Mucosa of descending colon (tissue), 3 donors: ENCODE measurements at places on chromosomes 2 and 18. TPM values are rescaled to one million over a fixed set of nuclear protein-coding genes. Genes with fewer than 3 reads are reported as not detected.
A peak's percentile ranks its signal among the peaks of the same experiment; 100 is the strongest.

DNA sequence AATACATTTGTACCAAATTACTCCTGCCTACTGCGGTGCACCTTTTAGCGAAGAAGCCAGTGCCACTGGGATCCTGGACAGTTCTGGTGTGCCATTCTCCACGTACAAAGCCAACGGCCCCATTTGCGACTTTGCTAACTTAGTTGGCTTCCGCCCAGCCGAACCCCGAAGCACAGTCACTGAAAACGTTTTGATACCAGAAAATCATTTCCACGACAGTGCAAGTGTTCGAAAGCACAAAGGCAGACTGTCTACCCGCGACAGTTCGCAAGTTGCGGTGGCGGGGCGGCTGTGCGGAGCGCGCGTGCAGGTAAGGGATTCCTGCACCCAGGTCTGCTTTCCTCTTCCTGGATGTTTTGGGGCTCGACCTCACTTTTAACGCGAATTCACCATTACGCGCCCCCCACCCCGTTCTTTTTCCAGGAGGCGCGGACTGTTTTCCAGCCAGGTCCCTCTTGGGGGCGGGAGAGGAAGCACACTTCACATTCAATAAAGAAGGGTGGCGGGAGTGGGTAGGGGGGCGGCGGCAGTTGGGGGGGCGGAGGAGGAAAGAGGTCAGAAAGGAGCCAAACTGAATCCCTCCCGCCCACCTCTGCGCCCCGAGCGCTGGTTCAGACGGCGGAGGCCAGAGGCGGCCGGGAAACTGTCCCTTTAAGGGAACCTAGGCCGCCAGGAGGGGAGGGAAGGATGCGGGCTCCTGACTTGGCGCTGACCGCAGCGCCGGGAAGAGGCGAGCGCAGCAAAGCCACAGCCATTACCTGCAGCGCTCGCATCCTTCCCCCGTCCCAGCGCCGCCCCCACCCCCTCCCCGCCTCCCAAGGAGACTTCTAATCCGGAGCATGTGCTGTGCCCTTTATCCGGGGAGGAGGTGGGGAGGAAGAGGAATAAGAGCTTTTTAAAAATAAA is 107.4 kb upstream of the KCTD1 start:
- peak; percentile 72 for DNase-seq

DNA sequence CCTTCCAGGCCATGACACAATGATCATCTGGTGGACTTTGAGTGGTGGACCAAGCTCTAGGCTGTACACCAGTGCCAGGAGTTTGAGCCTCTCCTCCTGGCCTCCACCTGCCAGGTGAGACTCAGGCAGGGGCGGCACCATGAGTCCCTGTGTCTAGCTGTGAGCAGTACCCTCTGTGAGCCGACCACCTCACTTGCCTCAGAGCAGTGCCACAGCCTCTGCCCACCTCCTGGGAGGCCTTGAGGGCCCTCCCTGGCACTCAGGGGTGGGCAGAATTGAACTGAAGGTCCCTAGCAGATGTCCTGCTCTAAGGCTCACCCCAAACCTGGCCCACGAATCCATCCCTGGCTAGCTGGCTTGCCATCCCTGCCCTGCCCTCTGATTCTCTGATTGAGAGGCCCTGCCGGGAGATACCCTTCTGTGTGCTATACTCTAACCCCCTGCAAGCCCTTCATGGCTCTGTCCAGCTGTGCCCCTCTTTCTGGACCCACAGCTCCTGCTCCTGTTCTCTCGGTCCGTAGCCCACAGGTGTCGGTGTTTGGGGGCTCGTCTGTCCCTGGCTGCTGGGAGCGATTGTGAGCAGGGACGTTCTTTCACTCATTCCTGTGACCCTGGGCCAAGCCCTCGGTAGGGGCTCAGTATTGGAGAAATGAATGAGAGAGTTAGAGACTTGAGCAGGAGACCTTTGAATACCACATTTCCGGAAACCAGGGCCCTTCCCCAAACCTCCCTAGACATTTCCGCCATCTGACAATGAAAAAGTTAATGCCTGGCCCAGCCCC is 70.0 kb downstream of the INHBB start:
- no peak for DNase-seq

DNA sequence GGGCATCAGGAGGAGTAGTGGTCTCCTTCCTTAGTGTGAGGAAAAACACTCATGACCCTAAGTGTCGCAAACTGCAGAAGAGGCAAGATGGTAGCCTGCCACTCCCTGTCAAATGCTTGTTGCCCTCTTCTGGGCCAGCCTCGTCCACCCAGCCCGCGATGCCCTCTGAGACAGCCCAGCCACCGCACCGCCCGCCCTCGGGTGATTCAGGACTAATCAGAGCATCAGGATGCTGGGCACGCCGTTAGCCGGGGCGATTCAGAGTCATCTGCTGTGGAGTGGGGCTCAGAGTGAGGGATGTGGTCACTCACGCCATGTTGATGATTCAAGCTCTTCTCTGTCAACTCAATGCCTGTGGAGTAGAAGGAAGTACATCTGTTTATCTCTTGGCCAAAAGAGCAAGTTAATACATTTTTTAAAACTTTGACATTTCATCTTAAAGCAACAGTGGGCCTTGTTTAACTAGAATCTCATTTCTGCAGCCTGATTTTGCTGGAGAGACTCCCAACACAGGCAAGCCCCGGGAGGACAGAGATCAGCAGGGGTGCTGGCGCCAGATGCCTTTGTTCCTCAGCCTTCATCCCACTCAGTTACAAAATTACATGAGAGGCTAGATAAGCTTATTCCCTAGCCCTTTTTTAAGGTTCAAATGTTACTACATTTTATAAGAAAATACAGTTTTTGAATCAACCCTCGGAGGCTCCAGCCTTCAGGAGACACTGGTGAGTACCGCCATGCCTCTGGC is 79.0 kb downstream of the TMEM18 start:
- no peak for DNase-seq

- DNase-seq: no peak
Observed at GRCh38 chr18:13437796-13438506, 219.4 kb downstream of the LDLRAD4 start.

DNA sequence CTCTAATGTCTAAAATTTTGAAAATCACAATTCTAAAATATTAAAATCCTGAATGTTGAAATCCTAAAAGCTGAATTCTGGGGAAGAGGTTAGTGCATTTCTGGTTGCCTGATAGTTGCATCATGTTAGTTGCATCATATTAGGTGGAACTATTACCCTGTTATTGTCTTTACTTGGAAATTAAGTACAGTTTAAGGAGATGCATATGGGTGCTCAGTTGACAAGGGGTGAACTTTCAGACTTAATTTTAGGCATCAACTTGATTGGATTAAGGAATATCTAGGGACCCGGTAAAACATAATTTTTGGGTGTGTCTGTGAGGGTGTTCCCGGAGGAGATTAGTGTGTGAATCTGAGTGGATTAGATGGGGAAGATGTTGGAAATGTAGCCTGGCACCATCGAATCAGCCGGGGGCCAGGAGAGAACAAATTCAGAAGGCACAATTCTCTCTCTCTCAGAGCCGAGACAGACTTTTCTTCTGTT is 409.8 kb downstream of the PLCL1 start:
- no peak for DNase-seq

Gene ACMSD
- total RNA-seq: not detected

Gene PIEZO2
- 18.9 TPM for total RNA-seq

- no peak for DNase-seq
Observed at GRCh38 chr18:28147674-28148171, 29.2 kb downstream of the CDH2 start.

GRCh38 chr2:11365096-11365879 is 20.9 kb upstream of the ROCK2 start:
- no peak for DNase-seq

- no peak for DNase-seq
Observed at GRCh38 chr2:239668651-239669050, 267.8 kb upstream of the HDAC4 start.

GRCh38 chr2:209305026-209305425 is 118.8 kb upstream of the MAP2 start:
- DNase-seq: no peak

- no peak for DNase-seq
Observed at GRCh38 chr2:209614690-209615369, 156.8 kb upstream of the UNC80 start.

Gene MAPK4
- 0.43 TPM for total RNA-seq

Gene COBLL1
- total RNA-seq: 26.1 TPM

DNA sequence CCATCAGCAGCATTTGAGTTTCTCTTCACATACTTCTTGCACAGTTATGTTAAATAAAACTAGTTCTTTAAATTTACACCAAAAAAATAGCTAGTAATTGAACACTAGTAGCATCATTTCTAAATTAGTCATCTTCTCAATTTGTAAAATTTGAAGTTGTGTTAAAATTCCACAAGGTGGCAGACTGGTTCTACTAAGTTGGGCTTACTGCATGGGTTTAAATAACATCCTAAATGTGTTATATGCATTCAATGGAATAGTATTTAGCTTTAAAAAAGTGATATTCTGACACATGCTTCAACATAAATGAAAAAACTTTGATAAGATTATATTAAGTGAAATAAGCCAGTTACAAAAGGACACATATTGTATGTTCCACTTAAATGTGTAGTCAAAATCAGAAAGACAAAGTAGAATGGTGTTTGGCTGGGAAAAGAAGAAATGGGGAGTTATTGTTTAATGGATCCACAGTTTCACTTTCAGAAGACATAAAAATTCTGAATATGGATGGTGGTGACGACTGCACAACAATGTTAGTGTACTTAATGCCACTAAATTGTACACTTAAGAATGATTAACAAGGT is 28.7 kb upstream of the RPRD1A start:
- DNase-seq: no peak

DNA sequence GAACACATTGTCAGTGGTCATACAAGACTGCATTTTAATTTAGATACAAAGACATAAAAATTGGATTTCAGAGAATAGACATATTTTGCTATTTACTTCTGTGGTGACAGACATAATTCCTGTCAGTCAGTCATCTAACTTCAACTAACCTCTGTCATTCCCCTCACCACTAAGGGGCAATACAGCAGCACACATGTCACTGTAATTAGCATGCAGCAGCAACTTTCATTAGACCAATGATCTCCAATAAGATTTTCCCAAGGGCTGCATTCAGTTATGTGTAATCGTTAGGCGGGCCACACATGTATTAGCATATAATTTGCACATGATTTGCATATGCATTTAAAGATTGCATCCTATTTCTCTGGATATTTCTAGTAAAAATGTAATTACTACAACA is 624.5 kb downstream of the NR4A2 start:
- DNase-seq: no peak

DNA sequence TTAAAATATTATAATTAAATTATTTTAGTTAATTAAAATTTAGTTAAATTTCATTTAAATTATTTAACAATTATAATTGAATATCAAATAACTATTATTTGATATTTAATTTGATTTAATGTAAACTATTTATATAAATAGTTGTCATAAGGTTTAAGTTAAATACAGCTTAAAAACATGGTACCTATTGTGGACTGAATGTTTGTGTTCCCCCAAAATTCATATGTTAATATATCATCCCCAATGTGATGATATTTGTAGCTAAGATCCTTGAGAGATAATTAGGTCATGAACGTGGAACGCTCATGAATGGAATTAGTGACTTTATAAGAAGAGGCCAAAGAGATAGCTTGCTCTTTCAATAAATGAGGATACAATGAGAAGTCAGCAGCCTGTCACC is 505.7 kb upstream of the LRATD1 start:
- no peak for DNase-seq

DNA sequence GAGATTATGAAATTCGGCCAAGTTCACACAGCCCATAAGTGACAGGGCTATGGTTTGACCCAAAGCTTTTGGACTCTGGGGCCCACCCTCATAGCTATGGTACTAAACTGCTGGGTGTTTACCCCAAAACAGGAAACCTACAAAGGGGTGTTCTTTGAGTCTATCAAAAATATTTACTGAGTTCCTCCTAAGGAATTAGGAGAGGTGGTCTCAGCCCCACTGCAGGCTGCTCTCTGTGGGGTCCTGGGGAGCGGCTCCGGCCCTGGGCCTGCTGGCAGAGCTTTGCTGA is 45.5 kb downstream of the SDC1 start:
- no peak for DNase-seq

DNA sequence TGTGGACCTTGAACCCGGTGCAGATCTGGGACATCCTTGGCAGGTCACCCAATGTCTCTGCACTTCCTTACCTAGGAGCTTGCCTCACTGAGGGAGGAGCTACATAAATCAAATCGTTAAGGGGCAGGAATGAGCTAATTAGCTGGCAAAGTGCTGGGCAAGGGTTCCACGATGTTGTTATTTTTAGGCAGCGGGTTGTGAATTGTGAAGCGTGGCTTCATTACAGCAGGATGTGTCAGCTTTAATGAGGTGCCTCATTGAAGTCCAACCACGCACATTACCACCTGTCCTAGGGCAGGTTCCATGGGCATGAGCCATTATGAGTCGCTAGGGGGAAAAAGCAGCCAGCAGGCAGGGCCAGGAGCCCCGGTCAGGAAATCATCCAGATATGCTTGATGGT is 127.0 kb upstream of the AGAP1 start:
- no peak for DNase-seq

DNA sequence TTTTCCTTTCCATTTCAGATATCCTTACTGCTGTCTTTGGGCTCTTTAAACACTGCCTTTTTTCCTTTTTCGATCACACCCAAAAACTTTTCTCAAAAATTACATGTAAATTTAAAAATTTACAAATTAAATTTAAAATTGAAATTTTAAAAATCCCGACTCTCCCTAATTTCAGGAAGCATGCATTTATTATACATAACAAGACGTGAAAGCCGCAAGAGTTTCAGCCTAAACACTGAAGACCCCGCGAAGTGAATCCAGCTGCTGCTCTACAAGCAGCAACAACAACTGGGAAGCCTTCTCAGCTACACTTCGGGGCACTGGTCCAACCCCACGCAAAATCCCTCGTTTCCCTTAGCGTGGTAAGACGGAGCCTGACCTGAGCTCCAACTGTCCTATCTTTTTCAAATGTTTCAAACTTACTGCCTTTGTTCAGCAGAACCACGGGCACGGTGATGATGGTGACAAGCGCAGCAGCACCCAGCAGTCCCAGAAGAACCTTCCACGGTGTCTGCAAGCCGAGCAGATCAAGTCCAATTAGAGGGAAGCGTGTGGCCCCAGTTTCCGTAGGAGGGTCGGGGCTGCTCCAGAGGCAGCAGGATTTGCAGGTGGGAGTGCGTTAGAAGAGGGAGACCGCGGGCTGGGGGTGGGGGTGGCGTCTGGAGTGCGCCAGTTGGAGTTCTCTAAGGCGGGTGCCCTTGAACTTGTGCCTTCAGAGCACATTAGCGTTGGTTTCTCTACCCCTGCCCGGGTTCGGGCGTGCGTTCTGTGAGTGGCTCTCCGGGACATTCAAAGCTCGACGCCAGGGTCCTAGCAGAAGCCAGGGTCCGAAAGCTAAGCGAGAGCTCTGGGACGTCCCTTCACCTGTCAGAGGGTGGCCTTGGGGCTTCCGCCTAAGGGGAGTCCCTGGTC is 783 bp downstream of the DPP4 start:
- DNase-seq: peak; percentile 26
